ENCODE measurements at places on chromosomes 2 and 18. TPM values are rescaled to one million over a fixed set of nuclear protein-coding genes. Genes with fewer than 3 reads are reported as not detected.
A peak's percentile ranks its signal among the peaks of the same experiment; 100 is the strongest.

- no peak for DNase-seq
Observed at GRCh38 chr2:12715258-12716031, 1.3 kb upstream of the TRIB2 start.

GRCh38 chr2:102059151-102059550, 67.4 kb downstream of the IL1R2 start:
- DNase-seq: no peak

DNA sequence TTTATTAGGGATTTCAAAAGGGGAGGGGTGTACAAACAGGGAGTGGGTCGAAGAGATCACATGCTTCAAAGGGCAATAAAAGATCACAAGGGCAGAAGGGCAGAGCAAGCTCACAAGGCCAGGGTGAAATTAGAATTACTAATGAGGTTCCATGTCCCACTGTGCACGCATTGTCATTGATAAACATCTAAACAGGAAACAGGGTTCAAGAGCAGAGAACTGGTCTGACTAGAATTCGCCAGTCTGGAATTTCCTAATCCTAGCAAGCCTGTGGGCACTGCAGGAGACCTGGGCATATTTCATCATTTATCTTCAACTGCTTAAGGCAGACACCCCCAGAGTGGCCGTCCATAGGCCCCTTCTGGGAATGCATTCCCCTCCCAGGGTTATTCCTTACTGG, 408.2 kb downstream of the ZNF804A start:
- DNase-seq: no peak

DNA sequence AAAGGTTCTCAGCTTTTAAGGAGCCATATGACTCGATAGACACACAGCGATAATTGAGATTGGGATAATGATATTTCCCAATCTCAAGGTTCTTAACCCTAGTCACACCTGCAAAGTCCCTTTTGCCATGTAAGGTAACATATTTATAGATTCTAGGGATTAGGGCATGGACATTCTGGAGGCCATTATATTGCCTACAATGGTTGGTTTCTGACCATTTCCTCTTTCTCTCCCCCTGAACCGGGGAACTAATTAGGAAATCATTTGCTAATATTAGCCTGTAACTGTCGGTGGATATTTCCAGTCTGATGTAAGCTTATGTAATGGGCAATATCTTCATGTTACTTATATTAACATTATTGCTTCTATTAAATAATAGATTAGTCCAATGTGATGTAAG, 40.8 kb upstream of the ARHGAP15 start:
- DNase-seq: no peak

GRCh38 chr2:12819103-12819475, 102.4 kb downstream of the TRIB2 start:
- DNase-seq: peak; percentile 92

DNA sequence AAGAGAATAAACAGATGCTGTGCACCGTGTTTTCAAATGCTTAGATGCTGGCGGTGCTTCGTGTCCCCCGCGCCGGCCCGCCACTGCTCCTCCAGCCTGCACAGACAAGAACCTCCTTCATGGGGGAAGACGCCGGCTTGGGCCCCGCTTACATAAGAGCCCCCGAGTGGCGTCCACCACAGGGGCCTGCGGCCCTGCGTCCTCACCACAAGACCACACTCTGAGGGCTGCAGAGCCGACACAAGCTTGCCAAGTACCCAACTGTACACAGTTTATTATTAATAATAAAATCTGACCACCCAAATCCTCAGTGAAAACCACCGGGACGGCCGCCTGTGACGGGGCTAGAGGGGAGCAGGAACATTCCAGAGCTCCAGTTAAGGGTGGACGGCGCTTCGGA, 232.2 kb downstream of the HDAC4 start:
- peak; percentile 6 for DNase-seq

GRCh38 chr2:134300585-134300984, 46.7 kb downstream of the MGAT5 start:
- no peak for DNase-seq

DNA sequence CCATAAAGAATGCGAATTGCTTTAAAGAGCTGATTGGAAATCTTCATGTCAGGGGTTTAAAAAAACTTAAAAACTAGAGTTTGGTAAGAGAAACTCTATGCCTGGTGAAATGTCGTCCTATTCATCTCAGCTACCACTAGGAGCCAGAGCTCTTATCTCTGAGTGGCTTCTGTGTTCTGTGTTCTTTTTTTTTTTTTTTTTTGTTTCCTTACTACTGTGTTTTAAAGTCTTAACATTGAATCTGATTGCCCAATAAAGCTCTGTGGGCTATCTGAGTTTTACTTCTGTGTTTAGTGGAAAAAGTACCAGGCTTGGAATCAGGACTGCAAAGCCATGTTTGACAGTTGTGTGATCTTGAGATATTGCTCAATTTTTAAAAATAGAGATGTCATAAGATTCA, 494.8 kb downstream of the RIT2 start:
- no peak for DNase-seq

GRCh38 chr2:214830794-214831346, 21.4 kb upstream of the BARD1 start:
- DNase-seq: no peak

DNA sequence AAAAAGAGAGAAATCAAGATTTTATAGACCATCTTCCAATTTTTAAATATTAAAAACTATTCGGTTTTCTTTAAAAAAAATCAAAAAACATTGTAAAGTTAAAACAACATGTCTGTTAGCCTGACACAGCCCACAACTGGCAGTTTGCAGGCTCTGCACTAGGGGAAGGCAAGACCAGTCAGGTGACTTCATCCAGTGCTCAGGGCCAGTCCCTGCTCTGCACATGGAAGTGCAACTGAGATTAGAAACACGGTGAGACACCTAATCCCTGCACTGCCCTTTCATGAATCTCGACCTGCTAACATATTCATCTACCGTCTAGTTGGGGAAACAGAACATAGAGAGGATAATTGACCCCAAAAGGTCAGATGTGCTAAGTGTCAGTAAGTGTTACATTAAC, 135.2 kb downstream of the BARD1 start:
- no peak for DNase-seq

DNA sequence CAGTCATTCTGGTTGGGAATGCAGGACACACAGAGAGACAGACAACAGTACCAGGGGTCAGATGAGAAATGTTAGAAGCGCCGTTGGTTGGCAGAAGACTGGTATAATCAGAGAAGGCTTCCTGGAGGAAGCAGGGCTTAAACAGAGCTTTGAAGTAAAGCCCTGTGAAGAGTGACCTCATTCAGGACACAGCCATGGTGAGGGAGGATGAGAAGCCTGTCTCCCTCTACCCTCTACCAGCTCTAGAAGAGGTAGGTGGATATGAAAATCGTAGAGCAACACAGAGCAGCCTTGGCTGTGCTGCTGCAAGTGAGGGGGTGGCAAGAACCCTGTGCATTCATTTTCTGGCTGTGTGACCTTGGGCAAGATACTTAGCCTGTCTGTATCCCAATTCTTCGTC, 14.2 kb downstream of the TET3 start:
- no peak for DNase-seq

DNA sequence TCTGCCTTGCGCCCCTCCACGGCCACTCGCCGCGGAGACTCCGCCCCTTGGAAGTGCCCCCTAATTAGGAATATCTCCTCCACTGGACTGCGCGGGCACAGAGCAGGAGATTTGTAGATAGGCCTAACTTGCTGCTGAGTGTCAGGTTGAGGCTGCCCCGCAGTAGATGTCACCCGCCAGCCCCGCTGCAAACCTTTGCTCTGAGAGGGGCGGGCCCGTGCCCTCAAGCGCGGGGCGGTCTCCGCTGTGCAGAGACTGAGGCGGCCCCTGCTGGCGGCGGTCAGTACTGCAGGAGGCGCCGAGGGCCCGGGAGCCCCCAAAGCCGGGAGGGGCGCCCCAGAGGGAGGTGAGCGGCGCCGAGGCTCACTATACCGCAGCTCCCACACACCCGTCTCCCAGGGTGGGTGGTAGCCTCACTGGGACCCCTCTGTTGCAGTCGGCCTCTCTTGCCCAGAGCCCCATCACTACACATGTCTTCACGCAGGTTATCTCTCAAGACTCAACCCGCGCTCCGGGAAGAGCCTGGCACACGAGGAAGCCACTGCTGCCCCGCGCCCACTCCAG, 2.9 kb upstream of the NEURL3 start:
- peak; percentile 71 for DNase-seq

GRCh38 chr2:40483549-40484243, 31.8 kb upstream of the SLC8A1 start:
- DNase-seq: no peak

DNA sequence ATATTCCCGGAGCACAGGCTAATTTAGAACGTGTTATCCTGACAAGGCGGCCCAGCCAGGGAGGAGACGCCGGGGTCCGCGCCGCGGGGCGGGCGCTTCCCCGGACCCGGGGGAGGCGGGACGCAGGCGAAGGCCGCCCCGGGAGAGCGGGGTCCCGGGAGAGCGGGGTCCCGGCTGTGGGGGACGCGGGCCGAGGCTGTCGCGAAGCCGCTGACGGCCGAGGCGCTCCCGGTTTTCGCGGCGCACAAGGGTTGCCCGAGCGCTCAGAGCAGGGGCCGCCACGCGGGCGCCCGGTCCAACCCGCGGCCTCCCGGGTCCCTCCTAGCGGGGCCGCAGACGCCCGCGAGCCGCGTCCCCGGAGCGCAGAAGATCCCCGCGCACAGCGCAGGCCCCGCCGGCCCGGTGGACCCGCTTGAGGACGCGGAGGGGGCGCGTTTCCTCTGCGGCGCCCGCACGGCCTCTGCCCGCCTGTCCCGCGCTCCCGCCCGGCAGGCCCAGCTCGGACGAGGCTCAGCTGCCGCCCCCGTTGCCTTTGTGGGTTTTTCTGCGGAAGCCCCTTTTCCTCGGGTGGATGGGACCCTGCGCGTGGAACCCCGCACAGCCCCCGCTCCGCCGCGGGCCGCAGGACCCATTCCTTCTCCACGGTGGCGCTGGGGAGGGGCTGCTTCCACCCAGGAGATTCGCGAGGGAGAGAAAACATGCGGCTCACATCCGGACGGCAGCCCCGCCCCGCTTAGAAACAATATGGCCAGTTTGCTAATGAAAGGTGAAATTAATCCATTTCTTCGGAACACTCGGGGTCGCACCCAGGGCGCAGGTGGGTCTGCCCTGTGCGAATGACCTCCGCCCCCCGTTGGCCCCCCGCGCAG, 9.6 kb upstream of the KCNG2 start:
- DNase-seq: no peak

DNA sequence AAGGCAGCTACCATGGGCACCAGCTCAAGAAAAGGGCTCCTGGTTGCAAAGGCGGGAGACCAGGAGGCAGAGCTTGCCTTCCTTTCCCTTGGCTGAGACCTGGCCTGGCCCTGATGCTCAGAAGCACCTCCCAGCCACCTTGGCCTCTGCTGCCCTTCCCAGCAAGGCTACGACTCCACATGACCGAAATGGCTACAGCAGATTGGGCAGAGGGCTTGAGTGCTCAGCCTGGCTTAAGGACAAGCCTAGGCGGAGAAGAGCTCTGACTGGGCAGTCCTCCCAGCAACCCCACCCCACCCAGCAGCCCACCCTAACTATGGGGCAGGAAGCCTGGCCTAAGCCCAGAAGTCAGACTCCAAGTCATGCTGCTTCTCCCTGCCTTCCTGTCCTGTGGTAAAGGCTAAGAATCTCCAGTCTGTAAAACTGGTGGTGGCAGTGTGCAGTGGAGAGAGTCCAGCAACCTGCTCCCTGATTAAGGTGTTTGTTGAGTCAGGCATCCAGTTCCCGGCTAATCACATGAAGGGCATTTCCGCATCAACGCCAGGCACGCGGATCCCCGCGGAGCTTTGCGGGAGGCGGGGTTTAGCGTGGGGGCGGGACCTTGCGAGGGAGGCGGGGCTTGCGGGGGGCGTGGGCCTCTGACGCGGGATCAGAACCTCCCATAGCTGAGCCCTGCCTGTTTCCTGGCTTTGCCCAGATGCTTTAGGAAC, 256.0 kb downstream of the BCL11A start:
- no peak for DNase-seq

DNA sequence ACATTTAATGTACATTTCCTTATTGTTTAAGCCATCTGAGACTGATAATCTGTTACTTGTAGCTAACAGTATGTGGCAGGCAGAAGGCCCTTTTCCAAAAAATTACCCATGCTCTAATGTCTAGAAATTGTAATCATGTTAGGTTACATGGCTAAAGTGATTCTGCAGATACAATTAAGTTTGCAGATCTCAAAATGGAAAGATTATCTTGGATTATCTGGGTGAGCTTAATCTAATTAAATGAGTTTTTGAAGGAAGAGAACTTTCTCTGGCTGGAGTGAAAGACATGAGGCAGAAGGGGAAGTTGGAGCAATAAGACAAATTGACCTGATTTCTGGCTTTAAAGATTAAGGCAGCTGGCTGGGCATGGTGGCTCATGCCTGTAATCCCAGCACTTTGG, 76.3 kb downstream of the MBD2 start:
- DNase-seq: no peak

GRCh38 chr2:127632592-127633489, 13.1 kb upstream of the GPR17 start:
- DNase-seq: no peak

- DNase-seq: no peak
Observed at GRCh38 chr2:216657980-216658379, 24.8 kb downstream of the IGFBP2 start.

DNA sequence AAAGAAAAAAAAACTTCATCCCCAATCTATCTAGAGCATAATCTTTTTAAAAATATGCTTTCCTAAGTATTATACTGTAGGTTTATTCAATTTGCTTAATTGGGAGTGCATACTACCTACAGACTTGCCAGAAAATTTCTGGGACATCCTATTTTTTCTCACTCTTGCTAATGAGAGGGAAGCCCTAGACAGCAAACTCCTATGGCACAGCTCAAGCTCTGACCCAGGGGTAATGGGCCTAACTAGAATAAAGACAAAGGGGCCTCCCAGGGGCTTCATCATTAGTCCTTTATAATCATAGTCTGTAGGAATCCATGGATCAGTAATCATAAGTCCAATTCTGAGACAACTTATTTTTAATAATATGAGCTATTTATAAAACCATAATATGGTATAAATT, 142.6 kb upstream of the ITGA4 start:
- no peak for DNase-seq

- no peak for DNase-seq
Observed at GRCh38 chr2:226383461-226383860, 416.2 kb downstream of the IRS1 start.

- DNase-seq: peak; percentile 99
Observed at GRCh38 chr2:11477994-11478393, 12.0 kb upstream of the E2F6 start.

- DNase-seq: no peak
Observed at GRCh38 chr2:126518196-126518595, 137.8 kb upstream of the GYPC start.

The GALM gene
- 57.9 TPM for total RNA-seq

The KCNJ13 gene
- not detected for total RNA-seq

The SLC25A52 gene
- total RNA-seq: not detected

The LRRC30 gene
- total RNA-seq: not detected

The HK2 gene
- 6.6 TPM for total RNA-seq

The ZAP70 gene
- 3.5 TPM for total RNA-seq

The ACTR2 gene
- 80.2 TPM for total RNA-seq

The CXCR1 gene
- 0.21 TPM for total RNA-seq

The SLC4A5 gene
- total RNA-seq: 9.2 TPM

The DCDC2C gene
- 2.9 TPM for total RNA-seq

The IMMT gene
- 49.4 TPM for total RNA-seq

The DNAJC27 gene
- 14.7 TPM for total RNA-seq
